ENCODE measurements at places on chromosomes 1 and 21. TPM values are rescaled to one million over a fixed set of nuclear protein-coding genes. Genes with fewer than 3 reads are reported as not detected.

- H3K4me1 ChIP-seq = peaks cover 22% of the 10 kb centered on the region
- DNase-seq = no peak
- no peaks in the 10 kb centered on the region for H3K27me3 ChIP-seq
- no peak overlapping the region for H3K4me3 ChIP-seq
Measured at GRCh38 chr1:183544598-183545297, 45.5 kb downstream of the NCF2 start.

- H3K4me3 ChIP-seq = no peak overlapping the region
- peaks cover 7% of the 10 kb centered on the region for H3K27me3 ChIP-seq
- no peaks in the 10 kb centered on the region for H3K36me3 ChIP-seq
Measured at GRCh38 chr1:226496453-226497015, 52.0 kb upstream of the STUM start.

Gene C21orf58
- 26.7 TPM for total RNA-seq

Gene MATN1
- 0.70 TPM for total RNA-seq

GRCh38 chr1:30286241-30286987, 437.0 kb downstream of the MATN1 start:
- H3K4me1 ChIP-seq = peaks cover 21% of the 10 kb centered on the region
- DNase-seq = no peak
- H3K36me3 ChIP-seq = no peaks in the 10 kb centered on the region

GRCh38 chr1:95118710-95119109, 1.6 kb downstream of the TLCD4 start:
- peak overlapping the region; percentile 47 for H3K4me3 ChIP-seq
- peaks cover 45% of the 10 kb centered on the region for H3K27me3 ChIP-seq
- no peak overlapping the region for H3K27ac ChIP-seq

Gene MEGF6
- 2.1 TPM for total RNA-seq

Gene NEGR1
- not detected for total RNA-seq

DNA sequence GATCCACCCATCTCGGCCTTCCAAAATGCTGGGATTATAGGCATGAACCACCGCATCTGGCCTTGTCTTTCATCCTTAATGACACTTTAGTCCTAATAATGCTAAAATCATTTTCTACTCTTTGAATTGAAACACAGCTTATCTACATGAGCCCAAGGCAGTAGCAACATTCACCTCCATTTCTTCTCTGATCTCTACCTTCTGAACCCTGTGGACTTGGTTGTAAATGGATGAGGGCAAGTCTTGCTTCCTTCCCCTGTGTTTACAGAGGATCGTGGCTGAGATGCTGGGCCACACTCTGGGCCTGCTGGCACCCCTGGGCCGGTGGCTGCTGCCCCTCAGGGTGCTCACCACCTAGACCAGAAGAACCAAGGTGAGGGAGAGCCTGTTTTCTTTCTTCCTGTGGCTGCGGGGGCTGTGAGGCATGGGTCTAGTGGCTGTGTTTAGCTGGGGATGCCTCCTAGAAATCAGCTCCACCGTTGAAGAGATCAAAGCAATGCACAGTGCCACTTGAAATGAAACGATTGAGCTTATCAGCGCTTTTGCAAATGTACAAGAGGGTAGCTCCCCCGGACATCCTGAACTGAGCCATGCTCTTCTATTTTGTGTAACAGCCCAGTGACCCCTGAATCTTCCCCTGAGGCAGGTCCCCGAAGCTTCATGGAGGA, 32.2 kb upstream of the LGALS8 start:
- no peaks in the 10 kb centered on the region for H3K36me3 ChIP-seq
- H3K4me3 ChIP-seq = no peak overlapping the region
- no peak for DNase-seq
- H3K27me3 ChIP-seq = peaks cover 5% of the 10 kb centered on the region

GRCh38 chr1:212255705-212256307, 29.4 kb upstream of the PPP2R5A start:
- H3K4me1 ChIP-seq = peaks cover 69% of the 10 kb centered on the region
- no peaks in the 10 kb centered on the region for H3K27me3 ChIP-seq
- DNase-seq = no peak
- H3K36me3 ChIP-seq = peaks cover 5% of the 10 kb centered on the region

GRCh38 chr21:34336245-34336644, 27.6 kb upstream of the KCNE2 start:
- H3K27ac ChIP-seq = no peak overlapping the region
- no peak overlapping the region for H3K4me3 ChIP-seq
- DNase-seq = no peak
- H3K4me1 ChIP-seq = peaks cover 19% of the 10 kb centered on the region
- H3K27me3 ChIP-seq = peaks cover 3% of the 10 kb centered on the region

DNA sequence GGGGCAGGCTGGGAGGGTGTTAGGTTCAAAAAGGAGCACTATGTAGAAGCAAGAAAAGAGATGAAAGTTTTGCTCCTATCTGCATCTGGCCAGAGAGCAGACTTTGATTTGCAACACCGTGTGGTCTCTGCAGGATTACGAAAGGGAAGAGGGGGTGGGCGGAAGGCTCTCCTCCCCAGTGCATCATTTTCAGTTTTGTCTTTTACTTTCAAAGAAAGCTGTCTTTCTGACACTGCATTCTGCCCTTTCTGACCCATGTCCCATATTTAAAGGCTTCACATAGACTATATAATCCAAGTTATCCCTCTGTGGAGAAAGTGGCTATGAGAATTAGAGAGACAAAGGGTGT, 126.5 kb downstream of the RHOU start:
- no peak for DNase-seq
- H3K27me3 ChIP-seq = peaks cover 14% of the 10 kb centered on the region

Gene NPHS2
- not detected for total RNA-seq

GRCh38 chr1:1406101-1406820, 832 bp downstream of the MRPL20 start:
- no peak for DNase-seq
- H3K4me1 ChIP-seq = peaks cover 19% of the 10 kb centered on the region
- H3K27me3 ChIP-seq = peaks cover 2% of the 10 kb centered on the region
- peak overlapping the region; percentile 95 for H3K4me3 ChIP-seq

- H3K4me1 ChIP-seq = no peaks in the 10 kb centered on the region
- H3K36me3 ChIP-seq = no peaks in the 10 kb centered on the region
- H3K27me3 ChIP-seq = peaks cover 8% of the 10 kb centered on the region
- DNase-seq = no peak
Measured at GRCh38 chr1:7398982-7399381, 372.1 kb upstream of the VAMP3 start.

GRCh38 chr1:117143172-117143571, 21.6 kb upstream of the TRIM45 start:
- no peaks in the 10 kb centered on the region for H3K4me1 ChIP-seq
- H3K27me3 ChIP-seq = peaks cover 17% of the 10 kb centered on the region
- no peak overlapping the region for H3K4me3 ChIP-seq
- no peak overlapping the region for H3K27ac ChIP-seq
- DNase-seq = no peak

- no peaks in the 10 kb centered on the region for H3K27me3 ChIP-seq
- no peak overlapping the region for H3K4me3 ChIP-seq
- no peak overlapping the region for H3K27ac ChIP-seq
- DNase-seq = no peak
Measured at GRCh38 chr1:196433000-196433399, 175.2 kb downstream of the KCNT2 start.

Gene LRRC3
- total RNA-seq = 1.8 TPM

DNA sequence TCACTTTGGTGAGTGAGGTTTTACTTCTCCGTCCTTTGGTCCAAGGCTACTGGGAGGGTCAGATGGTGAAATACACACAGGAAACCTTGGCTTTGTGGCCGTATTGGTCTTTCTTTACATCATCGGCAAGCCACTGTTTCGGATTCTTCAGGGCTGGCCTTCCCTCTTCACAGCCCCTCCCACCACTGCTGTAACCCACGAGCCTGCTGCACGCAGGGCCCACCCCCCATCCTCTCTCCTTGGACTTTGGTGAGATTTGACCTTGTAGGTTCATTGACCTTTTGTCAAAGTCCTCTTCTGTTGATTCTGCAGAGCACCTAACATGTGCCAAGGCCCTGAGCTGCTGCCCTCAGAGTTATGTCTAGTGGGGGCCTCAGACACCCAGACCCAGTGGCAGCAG, 328.6 kb downstream of the CAMTA1 start:
- H3K4me1 ChIP-seq = no peaks in the 10 kb centered on the region
- H3K4me3 ChIP-seq = no peak overlapping the region
- H3K27ac ChIP-seq = no peak overlapping the region
